ENCODE measurements at places on chromosomes 1 and 21. TPM values are rescaled to one million over a fixed set of nuclear protein-coding genes. Genes with fewer than 3 reads are reported as not detected.
A peak's percentile ranks its signal among the peaks of the same experiment; 100 is the strongest.

DNA sequence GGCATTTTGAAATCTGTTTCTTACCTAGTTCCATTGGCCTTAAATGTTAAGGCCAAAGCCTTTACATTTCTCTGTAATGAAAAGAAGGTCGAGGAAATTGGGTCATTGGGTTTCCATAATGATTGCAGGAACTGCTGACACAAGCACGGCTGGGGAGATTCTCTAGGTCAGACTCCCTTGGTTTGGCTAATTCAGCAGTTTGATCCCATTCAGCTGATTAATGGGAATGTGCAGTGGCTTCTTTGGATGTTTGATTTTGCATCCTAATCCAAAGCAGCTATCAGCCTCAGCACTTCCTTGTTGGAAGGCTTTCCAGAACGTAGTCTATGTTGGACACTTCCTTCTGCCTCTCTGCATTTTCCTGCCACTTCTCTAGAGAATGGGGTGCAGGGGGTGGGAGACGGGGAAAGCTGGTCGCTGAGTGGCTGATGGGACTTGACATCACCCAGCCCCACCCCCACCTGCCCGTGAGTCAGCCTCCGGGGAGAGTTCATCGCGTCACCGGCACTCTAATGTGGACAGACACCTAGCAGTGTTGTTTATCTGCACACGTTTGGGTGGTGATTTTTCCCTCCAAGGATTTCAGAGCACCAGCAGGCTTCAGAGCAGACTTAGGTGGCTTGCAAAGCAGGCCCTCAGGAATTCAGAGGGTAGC, 5.4 kb downstream of the PSEN2 start:
- DNase-seq = peak; percentile 27

- DNase-seq = no peak
Measured at GRCh38 chr1:47448462-47449222, 10.8 kb downstream of the FOXD2 start.

GRCh38 chr1:77831976-77832711, 52.7 kb downstream of the MIGA1 start:
- DNase-seq = no peak

The CKS1B gene
- 301 TPM for total RNA-seq

DNA sequence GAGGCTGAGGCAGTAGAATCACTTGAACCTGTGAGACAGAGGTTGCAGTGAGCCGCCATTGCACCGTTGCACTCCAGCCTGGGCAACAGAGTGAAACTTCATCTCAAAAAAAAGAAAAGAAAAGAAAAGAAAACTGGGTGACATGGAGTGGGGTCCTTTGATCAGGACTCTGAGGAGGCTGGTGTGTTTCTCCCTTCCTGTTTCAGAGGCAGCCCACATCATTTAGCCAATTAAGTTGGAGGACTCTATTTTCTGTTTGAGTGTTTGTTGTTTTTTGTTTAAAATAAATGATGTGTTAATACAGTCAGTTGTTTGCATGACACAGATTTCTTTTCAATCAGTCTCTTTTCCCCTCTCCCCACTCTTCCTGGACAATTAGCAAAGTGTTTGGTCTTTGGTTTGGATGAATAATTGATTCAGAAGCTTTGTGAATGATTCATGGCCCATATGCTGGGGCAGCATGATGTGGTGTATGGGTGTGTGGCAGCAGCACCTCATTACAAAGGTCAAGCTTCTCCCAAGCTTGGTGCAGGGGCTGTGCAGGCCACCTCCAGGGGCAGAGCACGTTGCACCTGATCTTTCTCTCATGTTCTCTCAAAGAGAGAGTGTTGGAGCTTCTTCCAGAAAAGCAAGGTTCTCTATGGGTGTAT, 48.8 kb downstream of the CACNA1E start:
- no peak for DNase-seq

- DNase-seq = no peak
Measured at GRCh38 chr1:36908096-36908495, 126.2 kb downstream of the GRIK3 start.

The CFHR1 gene
- total RNA-seq = 0.16 TPM

GRCh38 chr1:241813768-241814320, 34.2 kb upstream of the EXO1 start:
- DNase-seq = no peak

DNA sequence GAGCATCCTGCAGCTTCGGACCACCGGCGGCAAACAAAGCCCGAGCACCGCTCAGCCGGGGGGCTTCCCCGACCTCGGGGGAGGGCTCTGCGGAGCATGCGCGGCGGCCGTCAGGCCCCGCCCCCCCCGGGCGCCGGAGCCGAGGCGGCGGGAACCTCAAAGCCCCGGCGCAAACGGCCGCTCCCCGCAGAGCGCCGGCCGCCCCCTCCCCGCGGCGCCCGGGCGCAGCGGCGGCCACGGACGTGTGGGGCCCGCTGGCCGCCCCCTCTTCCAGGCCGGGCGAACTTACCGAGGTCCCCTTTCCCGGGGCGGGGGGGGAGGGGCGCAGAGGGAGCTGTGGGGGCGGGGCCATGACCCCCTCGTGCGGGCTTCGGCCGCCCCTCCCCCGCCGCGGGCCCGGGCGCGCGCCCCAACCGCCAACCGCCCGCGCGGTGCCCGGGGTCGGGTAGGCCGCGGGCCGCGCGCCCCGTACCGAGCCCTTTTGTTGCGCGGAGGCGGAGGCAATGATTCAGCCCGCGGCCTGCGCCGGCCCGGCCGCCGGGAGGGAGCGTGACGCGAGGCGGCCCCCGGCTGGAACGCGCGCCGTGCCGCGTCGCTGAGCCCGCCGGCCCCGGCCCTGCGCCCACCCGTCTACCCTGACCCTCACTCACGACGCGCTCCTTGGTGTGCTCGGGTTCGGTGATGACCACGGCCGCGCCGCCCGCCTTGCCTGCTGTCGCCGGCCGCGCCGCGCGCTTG, 1.7 kb downstream of the RCC2 start:
- DNase-seq = peak; percentile 45

The TMPRSS15 gene
- not detected for total RNA-seq

DNA sequence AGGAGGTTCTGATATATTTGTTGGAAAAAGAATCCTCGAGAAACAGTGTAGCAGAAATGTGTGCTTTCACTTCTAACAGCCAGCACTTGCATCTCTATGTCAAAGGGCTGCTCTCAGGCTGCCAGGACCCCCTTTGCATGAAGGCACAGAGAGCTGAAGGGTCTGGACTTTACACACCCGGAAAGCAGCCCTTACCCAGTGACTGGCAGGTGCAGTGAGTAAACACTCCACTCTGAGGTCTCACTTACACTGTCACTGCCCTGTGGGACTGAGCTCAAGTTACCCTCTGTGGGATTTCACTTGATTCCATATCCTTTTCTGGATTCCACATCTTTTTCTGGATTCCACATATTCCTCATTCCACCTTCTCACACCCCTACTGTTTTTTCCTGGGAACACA, 40.8 kb upstream of the PPP2R5A start:
- no peak for DNase-seq

DNA sequence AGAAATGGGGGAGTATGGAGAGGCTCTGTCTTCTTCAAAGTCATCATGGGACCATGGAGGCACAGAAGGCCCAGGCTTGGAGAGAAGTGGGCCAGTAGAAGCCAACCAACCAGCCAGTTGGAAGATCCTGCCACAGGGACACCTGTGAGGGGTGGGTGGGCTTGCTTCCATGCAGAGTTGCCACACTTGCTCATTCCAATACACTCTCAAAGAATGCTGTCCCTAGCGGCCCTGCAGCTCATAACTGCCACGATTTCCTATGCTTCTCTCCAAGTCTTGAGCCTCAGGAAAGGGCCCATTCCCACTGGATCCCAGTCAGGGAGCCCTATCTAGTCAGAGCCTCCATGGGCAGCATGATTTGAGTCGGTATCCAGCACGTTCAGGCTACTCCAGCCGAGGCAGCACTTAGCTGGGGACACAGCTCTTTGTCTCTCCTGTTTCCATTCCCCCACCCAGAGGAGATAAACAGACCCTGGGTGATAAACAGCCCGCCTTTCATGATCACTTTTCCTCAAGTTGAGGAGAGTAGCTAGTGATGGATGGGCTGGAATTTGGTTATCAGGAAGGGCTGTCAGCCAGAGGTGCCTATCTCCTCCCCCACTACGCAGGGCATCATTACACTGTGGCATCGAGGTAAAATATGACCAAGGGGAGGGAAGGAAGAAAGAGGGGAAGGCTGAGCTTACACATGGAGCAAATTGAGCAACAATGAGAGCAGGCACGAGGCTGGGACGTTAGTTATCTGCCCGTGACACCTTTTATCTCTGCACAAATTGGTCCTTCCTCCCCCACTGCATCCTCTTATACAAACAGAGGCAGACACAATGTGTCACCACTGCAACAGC, 64.6 kb downstream of the ERI3 start:
- no peak for DNase-seq

- DNase-seq = peak; percentile 72
Measured at GRCh38 chr1:12031039-12031980, 12.0 kb downstream of the MIIP start.

GRCh38 chr1:67937010-67937409, 103.7 kb upstream of the GNG12 start:
- DNase-seq = no peak

The MSH4 gene
- total RNA-seq = 0.30 TPM

DNA sequence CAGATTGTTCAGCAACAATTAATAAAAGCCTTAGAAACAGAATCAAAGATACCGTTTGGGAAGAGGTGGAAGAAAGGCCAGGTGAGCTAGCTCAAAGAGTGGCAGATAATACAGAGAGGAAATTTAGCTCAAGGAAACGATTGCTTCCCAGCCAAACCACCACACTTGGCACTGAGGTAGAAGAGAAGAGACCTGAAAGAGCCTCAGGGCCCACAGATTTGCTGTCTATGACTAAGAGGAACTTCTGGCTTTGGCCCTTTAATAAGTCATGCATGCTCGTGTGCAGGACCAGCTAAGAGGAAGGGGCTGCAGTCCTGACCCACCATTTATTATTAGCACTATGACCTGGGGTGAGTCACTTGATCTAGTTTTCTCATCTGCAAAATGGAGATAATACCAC, 72.8 kb upstream of the BCL10 start:
- no peak for DNase-seq

- DNase-seq = no peak
Measured at GRCh38 chr1:204437796-204438570, 26.4 kb upstream of the PPP1R15B start.

DNA sequence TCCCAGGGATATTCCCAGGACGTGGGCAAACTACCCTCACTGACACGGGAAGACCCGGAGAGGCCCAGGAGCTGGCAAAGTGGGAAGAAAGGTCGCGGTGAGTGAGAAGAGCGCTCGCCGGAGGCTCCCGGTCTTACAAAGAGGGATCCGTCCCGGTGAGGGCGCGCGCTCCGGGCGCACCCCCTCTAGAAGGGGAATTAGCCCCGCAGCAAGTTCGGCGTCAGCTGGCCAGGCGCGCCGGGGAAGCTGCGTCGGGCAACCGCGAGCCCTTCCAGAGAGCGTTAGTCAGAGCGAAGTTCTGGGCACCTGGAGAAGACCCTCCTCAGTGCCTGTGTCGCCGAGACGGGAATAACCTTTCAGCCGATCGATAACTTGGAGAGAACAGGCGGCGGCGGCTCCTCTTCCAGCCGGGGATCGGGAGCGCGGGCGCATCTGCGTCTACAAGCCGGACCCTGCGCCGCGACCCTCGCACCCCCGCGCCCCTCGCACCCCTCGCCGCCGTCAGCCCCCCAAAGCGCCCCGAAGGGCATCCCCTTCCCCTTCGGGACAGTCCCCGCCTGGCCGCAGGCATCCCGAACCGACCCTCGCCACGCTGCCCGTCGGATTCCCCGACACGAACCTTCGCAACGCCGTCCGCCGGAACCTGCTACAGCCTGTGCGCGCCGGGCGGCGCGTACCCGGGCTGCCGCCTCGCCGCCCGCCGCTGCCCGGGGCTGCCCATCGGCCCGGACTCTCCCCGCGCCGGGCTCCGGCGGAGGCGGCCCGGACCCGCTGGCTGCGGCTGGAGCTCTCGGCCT, 485 bp downstream of the SIPA1L2 start:
- DNase-seq = peak; percentile 60

The ALX3 gene
- total RNA-seq = not detected
